Activated CD4-positive, alpha-beta T cell treated with anti-CD3 and anti-CD28 coated beads for 1 hour (primary cell): ENCODE measurements at places on chromosomes 12 and 14.

DNA sequence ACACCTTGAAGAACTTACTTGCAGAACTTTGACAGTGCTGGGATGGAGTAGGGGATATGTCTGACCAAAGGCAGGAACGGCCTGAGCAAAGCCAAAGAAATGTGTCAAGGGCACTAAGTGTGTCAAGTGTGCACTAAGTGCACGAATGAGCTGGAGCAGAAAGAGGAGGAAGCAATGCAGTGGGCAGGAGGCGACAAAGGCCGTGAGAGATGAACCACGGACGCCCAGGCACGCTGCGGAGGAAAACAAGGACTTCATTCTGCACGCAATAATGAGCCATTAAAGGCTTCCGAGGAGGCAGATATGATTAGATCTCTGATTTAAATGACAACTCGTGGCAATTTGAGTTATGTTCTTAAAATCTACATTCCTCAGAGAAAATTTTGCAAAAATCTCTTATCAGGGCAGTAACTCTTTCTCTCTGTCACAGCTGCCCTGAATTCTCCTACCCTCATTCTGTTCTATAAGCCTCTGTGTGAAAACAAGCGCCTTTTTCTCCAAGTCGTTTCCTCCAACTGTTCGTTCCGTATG lies 25.3 kb downstream of the GRIN2B start:
- DNase-seq = no peak

- no peak for DNase-seq
These were observed 103.6 kb upstream of the LRIG3 start for GRCh38 chr12:59023861-59024424.

- peak; percentile 50 for DNase-seq
These were observed 21.6 kb downstream of the SPATS2 start for GRCh38 chr12:49388682-49389386.

DNA sequence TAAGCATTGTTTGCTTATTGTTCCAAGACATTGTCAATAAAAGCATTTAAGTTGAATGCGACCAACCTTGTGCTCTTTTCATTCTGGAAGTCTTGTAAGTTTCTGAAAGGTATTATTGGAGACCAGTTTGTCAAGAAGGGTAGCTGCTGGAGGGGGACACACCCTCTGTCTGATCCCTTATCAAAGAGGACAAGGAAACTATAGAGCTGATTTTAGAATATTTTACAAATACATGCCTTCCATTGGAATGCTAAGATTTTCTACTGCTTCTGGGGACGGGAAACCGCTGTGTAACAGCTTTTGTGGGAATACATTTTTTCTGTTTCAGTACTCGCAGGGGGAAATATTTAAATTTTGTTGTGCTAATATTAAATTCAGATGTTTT lies 3.5 kb downstream of the FOS start:
- DNase-seq = no peak

DNA sequence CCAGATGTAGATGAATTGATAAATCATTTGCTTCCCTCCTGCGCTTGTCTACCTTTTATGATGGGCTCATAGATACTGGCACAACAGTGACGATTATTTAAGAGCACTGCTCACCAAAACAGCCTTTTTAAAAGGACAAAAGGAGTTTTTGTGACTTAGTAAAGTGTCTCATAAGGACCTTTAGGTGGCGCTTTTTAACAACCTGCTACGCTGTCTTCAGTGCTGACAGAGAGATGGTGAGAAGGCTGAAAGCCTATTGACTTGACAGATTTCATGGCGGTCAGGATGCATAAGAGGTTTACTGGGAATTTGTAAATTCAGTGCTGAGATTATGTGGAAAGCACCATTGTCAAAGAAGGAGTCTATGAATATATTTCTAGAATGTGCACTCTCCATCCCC lies 87.6 kb downstream of the SLC15A5 start:
- no peak for DNase-seq

DNA sequence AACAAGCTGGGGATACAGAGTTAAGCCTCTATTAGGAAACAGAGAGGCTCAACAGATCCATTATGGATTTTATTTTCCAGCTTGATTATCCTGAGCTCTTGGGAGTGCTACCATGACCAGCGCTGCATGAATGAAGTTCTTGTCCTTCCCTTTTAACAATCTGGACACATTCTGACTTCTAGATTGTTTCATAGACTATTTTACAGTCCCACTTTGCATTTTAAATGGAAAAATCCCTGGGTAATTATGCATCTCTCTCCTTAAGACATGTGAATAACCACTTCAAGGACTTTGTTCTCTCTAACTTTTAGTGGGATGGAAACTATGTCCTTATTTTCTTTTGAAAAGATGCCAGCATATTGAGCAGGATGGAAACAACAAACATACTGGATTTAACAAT lies 2.0 kb downstream of the CCDC198 start:
- no peak for DNase-seq

DNA sequence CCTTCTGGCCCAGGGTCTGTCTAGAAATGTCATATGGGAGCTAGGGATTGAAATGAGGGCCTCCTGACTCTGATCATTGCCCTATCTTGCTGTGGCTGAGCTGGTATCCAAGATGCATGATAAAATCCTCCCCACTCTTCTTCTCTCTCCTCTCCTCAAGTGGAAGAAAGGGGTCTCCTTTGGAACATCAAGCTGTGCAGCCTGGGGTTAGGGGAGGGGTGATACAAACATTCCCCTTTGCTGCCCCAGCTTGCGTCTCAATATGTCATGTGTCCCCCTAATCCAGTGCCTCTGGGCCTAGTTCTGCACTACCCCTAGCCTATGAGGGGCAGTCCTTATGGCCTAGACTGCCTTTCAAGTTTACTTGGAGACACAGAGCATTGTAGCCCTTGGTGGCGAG lies 8.5 kb downstream of the RDH16 start:
- DNase-seq = no peak

- no peak for DNase-seq
These were observed 6.0 kb upstream of the UBC start for GRCh38 chr12:124920353-124920935.

GRCh38 chr14:87613881-87614280 lies 379.1 kb downstream of the GALC start:
- no peak for DNase-seq

DNA sequence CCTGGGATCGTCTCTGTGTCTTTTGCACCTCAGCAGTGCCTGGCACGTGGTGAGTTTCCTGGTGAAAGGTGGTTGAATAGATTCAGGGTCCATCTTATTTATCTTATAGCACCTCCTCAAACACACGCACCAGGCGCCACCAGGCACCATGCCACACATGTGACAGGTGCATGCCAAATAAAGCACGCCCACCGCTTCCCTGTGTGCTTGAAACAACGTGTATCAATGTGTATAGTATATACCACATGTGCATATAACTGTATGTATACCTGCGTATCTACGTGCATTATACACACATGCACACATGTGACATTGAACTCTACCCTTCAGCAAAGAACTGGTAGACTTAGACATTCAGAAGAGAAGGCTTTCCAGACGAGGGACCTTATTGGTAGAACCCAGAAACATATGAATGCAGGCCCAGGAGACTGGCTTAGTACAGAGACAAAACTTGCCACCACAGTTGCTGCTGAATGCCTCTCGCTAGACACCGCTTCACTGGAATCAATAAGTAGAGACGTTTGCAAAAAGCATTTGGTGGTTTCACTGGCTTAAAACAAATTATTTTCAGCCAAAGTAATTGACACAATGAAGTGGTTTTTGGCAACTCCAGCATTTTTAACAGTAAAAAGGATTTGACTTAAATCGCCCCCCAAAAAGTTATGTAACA lies 10.0 kb downstream of the EML1 start:
- no peak for DNase-seq

GRCh38 chr12:62296001-62296400 lies 35.8 kb downstream of the USP15 start:
- DNase-seq = no peak

- no peak for DNase-seq
These were observed 121.5 kb downstream of the CAPZA3 start for GRCh38 chr12:18859400-18859799.

- no peak for DNase-seq
These were observed 128.4 kb downstream of the METTL25 start for GRCh38 chr12:82486524-82487235.

GRCh38 chr14:89309670-89310177 lies 107.3 kb downstream of the FOXN3 start:
- no peak for DNase-seq

DNA sequence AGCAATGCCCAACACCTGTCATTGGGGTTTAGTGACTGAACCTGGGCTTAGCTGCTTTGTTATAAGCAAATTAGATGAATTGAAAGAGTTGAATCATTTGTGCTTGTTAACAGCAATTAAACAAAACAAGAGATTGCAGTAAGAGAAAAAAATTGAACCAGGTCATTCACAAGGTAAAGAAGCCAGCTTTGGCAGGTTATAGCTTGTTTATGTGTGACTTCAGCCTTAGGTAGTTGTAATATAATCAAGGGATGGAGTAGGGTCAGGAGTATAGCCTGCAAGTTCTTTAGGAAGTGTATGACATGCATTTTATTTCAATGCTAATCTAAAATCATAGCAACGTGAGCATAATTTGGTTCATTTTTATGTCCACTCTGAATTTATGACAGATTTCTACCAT lies 63.4 kb upstream of the PLEKHG3 start:
- no peak for DNase-seq

DNA sequence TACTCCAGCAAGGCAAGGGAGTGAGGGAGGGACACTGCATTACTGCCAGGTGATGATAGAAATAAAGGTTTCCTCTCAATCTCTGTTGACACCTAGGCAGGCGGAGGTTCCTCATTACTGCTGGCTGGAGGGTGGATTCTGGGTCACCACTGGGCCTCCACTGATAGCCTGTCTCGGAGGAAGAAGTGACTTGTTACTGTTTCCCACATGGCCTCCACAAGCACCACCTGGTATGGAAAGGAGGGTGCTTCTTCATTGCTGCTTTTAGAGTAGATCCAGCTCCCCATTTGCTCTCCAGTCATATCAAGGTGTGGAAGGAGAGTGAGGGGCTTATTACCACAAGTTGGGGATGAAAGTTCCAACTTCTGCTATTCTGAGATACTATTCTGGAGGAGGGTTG lies 6.4 kb downstream of the PRR4 start:
- DNase-seq = no peak

- no peak for DNase-seq
These were observed 110.7 kb upstream of the SFSWAP start for GRCh38 chr12:131600160-131600532.

GRCh38 chr12:4293299-4293965 lies 19.9 kb downstream of the CCND2 start:
- DNase-seq = no peak
